ENCODE measurements at places on chromosomes 16 and 17.

DNA sequence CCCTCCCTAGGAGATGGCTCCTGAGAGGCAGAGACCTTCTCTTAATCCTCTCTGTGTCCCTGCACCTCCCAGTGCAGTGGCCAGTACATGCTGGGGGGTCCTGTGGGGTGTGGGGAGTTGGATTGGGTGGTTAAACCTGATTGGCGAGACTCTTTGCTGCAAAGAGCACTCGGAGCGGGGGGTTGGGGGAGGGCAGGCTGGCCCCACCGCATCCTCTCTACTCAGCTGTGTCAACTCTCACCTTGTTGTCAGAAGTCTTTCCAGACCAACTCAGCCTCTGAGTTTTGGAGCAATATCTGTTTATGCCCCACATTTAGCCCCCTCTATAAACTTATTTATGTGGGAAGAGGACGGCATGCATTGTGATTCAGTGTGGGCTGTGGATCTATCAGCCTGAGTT is 40.0 kb downstream of the SMARCE1 start:
- DNase-seq = peak; percentile 48

DNA sequence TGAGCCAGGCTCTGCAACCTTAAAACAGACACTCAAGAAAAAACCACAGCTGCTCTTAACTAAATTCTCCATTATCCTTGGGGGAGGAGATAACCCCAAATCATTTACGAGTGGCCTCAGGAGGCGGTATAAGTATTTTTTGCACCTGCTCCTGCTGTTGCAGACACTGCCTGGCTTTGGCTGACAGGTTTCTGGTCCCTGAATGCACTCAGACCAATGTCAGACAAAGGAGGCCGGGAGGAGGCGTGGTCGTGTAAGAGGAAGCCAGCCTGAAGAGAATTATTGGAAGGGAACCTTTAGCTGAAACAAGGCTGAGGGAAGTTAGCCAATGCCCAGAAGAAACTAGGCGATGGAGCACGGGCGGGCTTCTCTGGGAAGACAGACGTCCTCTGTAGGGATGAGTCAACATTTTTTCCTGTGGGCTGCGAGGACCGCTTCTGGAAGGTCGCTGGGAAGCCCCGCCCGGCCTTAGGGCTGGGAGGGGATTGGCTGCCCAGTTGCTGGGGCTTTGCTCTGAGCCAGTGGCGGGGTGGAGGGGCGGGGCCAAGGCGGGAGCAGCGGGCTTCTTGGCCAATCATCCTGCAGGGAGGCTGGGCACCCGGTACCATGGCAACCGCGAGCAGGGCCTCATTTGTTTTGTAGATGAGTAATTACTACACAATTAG is 82.3 kb downstream of the CCDC182 start:
- DNase-seq = peak; percentile 41

GRCh38 chr17:18959845-18960240 is 7.9 kb downstream of the SLC5A10 start:
- no peak for DNase-seq

GRCh38 chr17:60305141-60305540 is 86.8 kb downstream of the USP32 start:
- DNase-seq = peak; percentile 51

DNA sequence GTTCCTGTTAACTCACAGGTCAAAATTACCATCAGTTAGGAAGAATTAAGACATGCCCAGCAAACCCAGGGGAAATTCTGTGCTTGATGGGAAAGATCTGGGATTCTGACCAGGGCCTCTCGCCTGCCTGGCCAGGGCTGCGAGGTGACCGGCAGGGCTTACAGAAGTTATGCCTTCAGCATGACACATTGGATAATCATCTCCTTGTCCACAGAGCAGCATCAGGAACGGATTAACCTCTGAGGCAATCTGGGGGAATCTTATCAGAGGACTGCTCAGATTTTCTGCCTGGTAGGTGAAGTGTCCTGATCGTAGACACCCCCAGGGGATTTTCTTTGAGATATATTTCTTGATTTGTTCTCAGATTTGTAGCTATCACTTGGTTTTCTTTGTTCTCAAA is 172.5 kb downstream of the HS3ST3A1 start:
- no peak for DNase-seq

GRCh38 chr17:4515501-4515900 is 16.8 kb downstream of the SPNS2 start:
- DNase-seq = no peak

DNA sequence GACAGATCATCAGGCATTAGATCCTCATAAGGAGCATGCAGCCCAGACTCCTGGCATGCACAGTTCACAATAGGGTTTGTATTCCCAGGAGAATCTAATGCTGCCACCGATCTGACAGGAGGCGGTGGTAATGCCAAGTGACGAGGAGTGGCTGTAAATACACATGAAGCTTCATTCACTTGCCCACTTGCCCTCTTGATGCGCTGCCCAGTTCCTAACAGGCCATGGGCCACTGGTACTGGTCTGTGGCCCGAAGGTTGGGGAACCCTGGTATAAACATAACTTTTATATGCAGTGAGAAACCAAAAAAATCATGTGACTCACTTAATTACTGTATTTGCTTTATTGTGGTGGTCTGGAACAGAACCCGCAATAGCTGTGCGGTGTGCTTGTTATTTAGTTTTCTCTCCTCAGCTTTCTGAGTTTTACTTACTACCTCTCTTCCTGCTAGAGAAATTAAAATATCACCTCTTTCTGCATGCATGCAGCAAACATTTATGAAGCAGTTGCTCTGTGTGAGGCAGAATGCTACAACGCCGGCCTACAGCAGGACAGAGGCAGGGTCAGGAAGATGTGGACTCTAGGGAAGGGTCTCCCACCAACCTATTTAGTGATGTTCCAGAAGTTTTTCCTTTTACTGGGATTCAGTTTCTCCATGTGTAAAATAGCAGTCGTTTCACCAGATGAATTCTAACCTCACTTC is 151.3 kb downstream of the MAF start:
- DNase-seq = no peak

- DNase-seq = no peak
Observed at GRCh38 chr16:89761304-89761922, 40.1 kb downstream of the ZNF276 start.

GRCh38 chr16:87926246-87927194 is 9.8 kb downstream of the CA5A start:
- DNase-seq = no peak

GRCh38 chr16:67108931-67109406 is 772 bp upstream of the PHAF1 start:
- DNase-seq = no peak

- no peak for DNase-seq
Observed at GRCh38 chr16:56352351-56353053, 72.8 kb downstream of the AMFR start.

DNA sequence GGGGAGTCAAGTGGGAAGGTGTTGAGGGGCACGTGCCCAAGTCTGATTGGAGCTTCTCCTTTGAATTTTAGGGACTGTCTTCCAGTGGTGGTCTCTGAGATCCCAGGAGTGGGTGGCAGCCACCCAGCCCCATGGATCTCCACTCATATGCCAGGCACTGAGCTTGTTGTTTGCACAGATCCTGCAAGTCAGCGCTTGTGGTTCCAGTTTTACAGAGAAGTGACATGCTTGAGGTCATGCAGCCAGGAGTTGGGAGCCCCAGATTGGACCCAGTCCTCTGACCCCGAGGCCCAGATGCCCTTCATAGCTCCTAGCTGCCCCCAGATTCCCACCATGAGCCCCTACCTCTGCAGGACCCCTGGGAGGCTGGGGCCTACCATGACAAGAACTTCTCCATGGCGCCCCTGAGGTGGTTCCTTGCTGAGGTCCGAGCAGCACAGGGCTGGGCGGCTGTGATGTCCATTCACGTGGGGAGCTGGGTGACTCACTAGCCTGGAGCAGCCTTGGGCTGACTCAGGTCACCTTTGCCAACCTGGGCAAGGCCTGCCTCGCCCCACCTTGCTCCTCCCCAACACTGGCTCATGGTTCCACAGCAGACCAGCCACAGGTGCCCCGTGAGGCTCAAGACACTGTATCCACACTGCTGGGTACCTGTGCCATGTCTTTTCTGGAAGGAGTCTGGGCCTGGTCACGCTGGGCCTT is 47.4 kb downstream of the RAI1 start:
- no peak for DNase-seq

DNA sequence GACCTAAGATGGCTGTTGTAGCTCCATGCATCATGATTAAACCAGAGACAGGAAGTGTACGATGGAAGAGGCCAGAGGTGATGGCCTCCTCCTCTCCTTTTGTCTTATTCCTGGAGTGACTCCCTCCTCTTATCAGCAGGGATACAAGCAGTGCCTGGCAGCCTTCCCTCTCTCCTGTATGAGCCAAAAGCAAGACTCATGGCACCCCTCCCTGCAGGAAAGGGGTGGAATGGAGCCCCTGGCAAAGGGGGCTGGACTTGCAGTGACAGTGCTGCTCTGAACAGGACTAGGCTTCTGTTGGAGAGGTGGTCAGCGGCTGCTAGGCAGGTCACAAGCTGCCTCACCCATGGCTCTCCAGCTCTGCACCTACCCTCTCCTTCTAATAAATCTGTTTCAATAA is 8.4 kb downstream of the TXNL4B start:
- no peak for DNase-seq

- DNase-seq = no peak
Observed at GRCh38 chr17:39566094-39566850, 41.4 kb downstream of the NEUROD2 start.

- peak; percentile 53 for DNase-seq
Observed at GRCh38 chr16:70430667-70431536, 8.0 kb downstream of the ST3GAL2 start.

DNA sequence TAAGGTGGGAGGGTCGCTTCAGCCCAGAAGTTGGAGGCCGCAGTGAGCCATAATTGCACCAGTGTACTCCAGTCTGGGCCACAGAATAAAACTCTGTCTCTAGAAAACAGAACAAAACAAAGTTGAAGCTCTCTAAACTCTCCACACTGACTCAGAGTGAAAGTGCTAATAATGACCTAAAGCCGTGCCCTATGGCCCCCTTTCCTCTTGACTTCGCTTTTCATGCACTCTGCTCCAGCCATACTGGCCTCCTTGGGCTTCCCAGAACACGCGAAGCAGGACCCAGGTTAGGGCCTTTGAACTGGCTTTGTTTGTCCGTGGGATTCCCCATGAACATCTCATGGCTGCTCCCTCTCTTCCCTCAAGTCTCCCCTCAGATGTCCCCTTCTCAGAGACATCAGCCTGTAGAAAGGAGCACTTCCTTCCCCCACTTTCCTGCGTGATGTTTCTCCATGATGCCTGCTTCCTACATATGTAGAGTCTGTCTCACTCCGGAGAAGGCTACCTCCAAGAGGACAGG is 18.6 kb upstream of the SPN start:
- DNase-seq = no peak

DNA sequence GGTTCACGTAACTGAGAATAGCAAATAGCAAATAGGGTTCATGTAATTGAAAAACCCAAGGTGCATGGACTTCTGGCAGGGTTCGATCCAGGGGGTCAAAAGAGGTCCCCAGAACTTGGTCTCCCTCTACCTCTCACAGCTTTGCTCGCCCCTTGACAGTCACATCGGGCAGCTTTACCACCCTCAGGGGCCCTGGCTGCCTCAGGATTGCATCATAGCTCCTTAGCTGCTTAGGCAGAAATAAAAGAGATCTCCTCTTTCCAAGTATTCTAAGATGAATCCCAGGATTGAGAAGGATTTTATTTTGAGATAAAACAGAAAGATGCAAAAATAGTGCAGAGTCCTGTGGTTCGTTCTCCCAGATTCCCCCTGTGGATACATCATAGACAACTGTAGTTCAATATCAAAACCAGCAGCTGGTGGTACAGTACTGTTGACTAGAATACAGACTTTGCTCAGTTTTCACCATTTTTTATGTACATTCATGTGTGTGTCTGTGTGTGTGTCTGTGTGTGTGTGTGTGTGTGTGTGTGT is 12.8 kb downstream of the ADGRG3 start:
- no peak for DNase-seq

DNA sequence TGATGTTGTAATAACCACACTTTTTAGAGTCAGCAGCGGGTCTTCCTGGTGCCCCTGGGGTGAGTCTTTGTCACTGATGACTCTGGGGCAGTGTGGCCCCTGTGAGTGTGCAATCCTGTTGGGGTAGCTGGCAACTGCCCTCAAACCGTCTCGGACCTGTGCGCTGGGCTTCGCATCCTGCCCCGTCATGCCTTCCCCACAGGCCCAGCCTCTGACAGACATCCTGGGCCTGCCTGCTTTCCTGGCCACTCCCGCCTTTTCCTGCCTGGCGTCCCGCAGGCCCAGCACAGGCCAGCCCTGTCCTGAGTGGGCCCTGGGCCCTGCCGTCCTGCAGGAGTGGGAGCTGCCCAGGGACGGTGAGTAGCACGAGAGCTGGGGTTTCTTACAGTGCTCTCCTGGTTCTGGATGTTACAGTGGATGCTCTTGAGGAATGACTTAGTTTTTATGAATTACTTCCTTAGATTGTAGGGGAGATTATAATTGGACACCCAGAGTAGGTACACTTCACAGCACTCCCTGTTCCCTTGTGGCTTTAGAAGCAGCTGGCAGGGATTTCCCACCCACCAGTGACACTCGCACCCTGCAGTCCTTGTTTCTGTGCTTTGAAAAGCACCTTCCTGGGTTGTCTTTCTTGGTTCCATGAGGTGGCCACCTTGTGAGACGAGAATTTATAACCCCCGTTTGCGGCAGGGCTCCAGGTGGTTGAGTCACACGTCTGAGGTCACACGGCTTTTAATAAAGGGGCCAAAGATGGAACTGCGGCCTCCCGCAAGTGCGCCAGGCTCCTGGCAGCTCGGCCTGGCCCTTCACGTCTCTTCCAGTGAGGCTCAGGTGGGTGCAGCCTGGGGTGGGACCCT is 50.0 kb upstream of the CAPN15 start:
- DNase-seq = no peak

- no peak for DNase-seq
Observed at GRCh38 chr16:83651871-83652270, 155.9 kb upstream of the HSBP1 start.

- DNase-seq = peak; percentile 51
Observed at GRCh38 chr16:11056090-11056992, 112.0 kb downstream of the CLEC16A start.

GRCh38 chr17:60577147-60577915 is 22.7 kb upstream of the PPM1D start:
- DNase-seq = no peak

- DNase-seq = no peak
Observed at GRCh38 chr17:72962106-72962505, 130.4 kb downstream of the SLC39A11 start.

DNA sequence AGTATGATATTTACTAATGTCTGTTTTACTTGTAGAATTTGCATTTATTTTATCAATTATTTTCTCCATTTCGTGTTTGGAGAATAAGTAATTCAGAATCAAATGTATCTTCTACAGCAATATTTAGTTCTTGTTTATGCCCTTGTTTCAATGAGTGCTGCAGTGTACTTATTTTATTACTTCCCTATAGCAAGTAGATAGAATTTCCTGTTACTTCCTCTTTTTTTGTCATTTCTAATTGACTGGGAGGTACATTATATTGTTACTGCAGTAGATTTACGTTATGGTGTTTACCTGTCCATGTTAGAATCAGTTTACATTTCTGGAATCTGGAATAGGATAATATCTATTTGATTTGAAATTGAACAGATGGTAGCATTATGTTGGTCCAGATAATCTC is 71.2 kb downstream of the OMG start:
- no peak for DNase-seq

DNA sequence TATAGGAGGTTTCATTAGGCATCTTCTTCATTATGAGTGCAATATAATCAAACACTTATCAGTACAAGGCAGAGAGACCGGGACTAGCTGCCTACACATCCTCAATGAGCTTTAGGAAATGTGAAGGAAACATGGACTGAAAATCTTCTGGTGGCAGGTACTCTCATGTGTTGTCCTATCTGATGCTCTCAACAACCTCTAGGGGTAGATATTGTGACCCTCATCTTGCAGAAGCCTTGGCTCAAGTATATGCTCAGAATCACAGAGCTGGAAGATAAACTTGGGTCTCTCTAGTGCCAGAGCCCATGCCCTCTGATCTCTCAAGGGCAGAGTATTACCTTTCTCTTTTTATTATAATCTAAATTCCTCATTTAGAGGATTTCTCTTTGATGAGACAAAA is 181.6 kb upstream of the C17orf78 start:
- no peak for DNase-seq
